CD8-positive, alpha-beta memory T cell (primary cell): ENCODE measurements at places on chromosomes 7 and 10.

DNA sequence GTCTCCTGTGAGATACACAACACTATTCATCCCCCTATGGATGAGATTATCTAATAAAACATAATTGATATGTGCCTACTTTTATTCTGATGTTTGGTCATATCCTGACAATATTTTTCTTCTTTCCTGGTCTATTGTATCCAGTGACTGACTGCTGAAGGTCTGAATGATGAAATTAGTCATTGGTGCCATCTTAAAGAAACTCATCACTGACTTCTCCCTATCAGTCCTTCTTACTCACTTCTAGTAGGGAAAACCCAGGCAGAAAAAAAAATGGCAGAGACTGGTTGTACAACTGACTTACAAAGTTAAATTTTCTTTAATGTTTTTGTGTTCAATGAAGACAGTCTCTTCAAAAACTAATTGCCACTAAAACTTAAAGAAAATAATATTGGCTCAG lies 377.4 kb downstream of the HTR7 start:
- DNase-seq: no peak

DNA sequence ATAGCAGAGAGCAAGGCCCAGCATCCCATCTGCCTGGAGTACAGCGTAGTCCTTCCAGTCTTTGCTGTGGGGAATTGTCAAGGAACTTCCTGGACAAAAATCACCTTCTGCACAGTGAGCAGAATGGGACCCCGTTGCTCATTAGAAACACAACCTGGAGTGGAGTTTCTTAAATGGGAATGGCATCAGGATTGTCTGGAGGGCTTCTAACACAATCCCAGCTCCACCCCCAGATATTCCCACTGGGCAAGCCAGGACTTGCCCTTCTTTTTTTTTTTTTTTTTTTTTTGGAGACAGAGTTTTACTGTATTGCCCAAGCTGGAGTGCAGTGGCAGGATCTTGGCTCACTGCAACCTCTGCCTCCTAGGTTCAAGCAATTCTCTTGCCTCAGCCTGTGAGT lies 356.4 kb downstream of the GALNT17 start:
- DNase-seq: no peak

- DNase-seq: no peak
These were observed 24.0 kb upstream of the RHOBTB1 start for GRCh38 chr10:60967854-60968484.

DNA sequence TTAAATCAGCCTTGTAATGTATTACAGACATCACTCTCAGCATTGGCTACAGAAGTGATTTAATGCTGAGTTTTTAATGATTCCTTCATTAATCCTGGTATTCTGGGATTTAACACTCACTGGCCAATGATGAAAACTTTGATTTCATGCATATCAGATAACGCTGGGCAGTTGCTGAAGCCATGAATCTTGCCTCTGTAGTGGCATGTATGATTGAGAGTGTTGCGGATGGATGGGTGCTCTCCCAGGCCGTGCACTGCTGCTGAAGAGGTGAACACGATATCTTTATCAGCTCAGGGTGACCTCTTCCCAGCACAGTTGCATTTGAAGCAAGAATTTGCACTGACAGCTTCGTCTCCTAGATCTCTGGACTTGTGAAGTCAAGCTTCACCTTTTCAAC lies 168.7 kb downstream of the LRRC4 start:
- DNase-seq: no peak

DNA sequence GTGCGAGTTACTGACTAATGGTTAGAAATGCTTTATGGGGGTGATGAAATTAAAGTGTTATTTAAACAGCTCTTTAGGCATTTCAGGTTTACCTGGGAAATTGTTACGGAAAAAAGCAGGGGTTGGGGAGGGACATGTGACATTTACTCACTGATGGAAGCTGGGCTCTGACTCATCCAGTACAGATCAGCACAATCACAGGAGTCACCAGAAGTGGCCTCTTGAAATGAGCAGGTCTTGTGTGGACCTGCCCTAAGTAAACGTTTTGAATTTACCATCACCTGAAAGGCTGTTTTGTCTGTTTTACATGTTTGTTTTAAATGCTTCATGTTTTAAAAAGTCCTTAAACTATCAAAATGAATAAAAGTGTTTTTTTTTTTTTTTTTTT lies 2.3 kb downstream of the GLRX3 start:
- DNase-seq: no peak

- no peak for DNase-seq
These were observed 8.5 kb upstream of the JAKMIP3 start for GRCh38 chr10:132057191-132057681.

DNA sequence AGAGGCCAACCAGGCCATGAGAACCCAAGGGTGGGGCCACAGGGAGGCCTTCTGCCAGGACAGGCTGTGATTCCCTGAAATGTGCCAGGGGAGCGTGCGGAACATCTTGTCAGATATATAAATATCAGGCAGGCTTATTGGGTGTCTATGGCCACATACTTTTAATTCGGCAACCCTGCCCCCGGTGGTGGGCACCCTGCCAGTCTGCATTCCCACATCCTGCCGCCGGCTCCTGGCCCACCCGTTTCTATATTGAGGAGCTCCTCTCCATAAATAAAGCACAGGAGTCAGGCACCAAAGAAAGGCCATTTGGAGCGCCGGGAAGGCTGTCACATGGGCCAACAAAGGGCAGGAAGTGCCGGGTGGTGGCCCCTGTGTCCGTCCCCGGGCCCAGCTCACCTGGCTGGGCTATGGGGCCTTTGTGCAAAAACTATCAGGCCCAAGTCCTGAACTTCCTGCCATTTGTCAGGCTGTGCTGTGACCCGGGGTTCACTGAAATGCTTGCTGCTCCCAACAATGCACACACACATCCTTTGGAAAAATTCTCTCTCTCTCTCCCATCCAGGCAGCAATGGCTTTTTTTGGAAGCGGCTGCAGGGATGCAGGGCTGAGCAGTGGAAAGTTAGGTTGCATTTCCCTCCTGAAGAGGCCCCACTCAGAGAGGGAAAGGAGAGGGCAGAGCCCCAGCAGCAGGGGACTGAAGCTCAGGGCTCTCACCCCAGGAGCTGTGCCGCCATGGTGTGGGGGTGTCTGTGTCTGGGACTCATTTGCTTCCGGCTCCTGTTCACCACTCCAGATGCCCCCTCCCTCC lies 25.0 kb upstream of the PODXL start:
- no peak for DNase-seq

DNA sequence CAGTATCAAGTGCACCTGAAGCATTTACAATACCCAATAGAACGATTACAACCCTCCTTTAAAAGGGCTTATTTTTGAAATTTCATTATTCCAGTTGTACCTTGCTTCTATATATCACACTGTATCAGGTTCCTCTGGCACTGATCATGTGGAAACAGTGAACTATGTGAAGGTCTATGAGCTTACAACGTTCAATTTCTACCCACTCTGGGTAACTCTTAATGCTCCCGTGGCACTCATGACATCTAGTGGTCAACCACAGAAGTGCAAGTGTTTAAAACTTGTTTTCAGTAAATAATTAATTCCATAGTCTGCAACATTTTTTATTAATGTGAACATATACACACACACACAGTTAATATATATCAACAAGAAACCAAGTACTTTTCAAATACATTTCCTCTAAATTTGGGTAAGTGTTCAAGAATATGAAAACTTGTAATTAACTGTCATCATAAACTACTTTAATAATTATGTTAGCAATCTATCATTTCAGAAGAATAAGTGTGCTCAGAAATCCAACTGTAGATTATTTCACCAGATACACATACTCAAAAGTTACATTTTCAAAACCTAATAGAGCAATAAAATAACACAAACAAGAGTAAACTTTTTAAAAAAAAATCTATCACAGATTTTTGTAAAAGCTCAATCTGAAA lies 61.0 kb downstream of the MPP7 start:
- DNase-seq: peak; percentile 26

DNA sequence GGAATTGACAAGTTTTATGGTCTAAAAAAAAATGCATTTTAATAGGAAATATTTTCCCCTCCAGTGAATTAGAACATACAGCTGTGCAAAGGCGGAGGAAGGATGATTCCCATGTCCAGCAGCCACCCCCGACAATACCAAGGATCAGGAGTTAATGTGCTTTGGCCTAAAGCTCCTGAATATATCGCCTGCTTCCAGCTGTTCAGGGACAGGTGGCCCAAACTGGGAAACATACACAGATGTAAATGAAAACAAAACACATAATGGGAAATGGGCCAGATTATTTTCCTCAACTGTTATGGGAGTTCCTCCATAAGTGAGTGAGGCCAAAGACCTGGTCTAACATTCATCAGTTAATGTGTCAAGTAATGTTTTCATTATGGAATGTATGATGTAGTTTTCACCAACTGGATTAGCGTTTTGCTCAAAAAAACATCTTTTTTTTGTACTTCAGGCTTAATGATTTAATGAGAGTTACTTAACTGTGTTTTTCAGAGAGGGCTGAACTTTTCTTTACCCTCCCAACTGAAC lies 55.1 kb upstream of the LAMB1 start:
- DNase-seq: no peak

DNA sequence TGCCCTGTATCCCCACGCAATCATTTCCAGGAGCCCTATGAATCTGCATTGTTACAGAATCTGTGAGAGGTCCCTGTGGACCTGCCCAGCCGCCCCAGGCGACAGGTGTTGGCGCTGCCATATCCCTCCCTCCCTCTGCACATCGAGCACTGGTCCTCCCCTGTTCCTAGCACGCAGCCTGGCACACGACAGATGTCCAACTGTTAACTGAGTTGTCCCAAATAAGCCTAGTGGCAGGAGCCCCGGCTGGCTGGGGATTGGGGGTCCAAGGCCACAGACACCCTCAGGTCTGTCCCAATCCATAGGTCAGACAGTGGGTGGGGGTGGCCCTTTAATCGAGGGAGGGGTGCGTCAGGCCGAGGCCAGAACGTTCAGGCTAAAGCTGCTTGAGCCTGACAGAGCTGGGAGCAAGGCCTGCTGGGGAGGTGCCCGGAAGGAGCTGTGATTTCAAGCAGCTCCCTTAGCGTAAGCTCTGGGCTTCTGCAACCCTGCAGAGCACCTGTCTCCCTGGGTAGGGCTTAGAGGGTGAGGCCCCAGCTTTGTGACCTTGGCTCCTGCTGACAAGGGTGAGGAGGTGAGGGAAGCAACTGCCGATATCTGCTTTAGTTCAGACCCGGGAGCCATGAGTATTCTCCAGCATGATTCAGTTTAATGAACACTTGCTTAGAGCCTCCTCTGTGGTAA lies 40.1 kb downstream of the ADRA2A start:
- no peak for DNase-seq

DNA sequence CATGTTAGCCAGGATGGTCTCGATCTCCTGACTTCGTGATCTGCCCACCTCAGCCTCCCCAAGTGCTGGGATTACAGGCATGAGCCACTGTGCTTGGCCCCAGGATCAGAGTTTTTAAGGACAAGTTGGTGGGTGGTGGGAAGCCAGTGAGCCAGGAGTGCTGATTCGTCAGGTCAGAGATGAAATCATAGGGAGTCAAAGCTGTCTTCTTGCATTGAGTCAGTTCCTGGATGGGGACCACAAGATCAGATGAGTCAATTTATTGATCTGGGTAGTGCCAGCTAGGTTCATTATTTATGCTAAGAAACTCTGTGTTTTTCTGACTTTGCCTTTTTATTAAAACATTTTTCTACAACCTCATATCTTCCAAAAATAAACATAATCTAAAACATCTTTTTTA lies 423.8 kb downstream of the ARL4A start:
- no peak for DNase-seq

- DNase-seq: no peak
These were observed at the start of gene IGFBP3 for GRCh38 chr7:45920502-45921380. Gene IGFBP3, minus strand, starts transcription at chr7:45921272. Its CDS starts 132 bp downstream, at chr7:45921140.

- DNase-seq: no peak
These were observed 732.1 kb upstream of the AUTS2 start for GRCh38 chr7:68866200-68866570.

DNA sequence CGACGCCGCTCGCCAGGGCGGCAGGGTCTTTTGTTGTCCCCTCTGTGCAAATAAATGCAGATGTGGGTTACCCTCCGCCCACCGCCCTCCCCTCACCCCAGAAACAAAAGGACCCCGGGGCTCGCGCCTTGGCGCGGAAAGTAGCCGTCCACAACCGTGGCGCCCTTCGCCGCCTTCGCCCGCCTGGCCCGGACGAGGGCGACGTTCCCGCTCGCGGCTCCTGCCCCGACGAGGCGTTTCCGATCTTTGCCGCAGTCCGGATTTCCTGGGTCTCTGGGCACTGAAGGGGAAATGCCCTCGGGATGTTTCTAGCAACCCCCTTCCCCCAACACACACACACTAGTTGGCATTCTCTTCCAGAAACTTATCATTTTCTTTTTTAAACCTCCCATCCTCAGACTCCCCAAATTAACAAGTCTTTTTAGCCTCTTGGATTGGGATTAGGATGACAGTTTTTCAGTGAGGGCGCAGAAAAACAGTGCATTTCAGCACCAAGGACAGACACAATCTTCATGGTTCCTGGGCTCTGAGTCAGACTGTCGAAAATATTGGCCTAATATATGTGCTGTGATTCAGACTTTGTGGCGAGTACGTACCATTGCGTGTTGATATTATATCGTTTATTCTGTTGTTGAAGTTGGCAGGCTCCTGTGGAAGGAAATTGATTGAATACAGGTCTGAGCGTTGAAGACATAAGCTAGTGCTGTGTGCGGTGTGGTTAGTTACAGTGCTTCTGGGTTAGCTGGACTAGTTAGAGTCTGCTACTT lies 771 bp downstream of the PHYHIPL start:
- DNase-seq: no peak

DNA sequence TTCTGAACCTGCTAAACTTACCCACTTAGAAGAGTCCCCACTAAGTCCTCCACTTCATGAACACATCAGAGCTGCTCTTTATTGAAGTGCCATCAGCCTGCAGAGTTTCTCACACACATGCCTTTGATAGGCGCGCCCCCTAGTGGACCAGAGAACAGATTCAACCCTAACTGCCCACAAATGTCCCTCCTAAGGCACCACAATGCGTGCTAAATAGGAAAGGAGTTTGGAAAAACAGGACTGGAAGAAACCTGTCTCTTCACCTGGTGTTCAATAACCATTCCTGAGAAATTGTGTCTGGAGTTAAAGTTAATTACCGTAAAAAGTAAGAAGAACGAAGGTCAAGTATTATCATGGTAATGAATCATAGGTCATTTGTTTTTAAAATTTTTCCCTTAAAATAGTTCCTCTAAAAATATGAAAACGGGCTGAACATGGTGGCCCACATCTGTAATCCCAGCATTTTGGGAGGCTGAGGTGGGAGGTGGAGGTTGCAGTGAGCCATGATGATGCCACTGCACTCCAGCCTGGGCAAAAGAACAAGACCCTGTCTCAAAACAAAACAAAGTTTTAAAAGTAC lies 249.7 kb downstream of the ELMO1 start:
- DNase-seq: peak; percentile 53

- DNase-seq: no peak
These were observed 368.1 kb downstream of the RPS24 start for GRCh38 chr10:78401624-78402367.

DNA sequence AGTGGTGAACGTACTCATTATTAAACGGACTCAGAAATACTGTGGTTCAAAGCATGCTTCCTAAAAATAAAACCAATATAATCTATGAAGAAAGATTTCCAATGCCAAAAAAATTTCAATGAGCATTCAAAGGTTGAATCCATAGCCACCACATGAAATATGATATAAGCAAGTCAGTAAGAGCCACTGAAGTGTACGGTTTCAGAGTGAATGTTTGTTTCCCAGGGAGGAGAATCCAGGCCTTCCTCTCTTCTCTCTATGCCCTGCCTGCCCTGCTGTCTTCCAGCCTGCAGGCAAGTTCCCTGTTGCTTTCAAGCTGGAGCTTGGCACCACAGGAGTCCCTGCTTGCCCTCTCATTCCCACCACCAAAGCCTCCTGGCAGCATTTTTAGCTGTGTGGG lies 1171.6 kb upstream of the C7orf33 start:
- DNase-seq: no peak
